ENCODE measurements at places on chromosomes 2 and 18.

GRCh38 chr2:224986477-224986876 lies 55.8 kb downstream of the DOCK10 start:
- DNase-seq, result no peak

- no peak for DNase-seq
These were observed 771.6 kb downstream of the DPP10 start for GRCh38 chr2:115214050-115214449.

DNA sequence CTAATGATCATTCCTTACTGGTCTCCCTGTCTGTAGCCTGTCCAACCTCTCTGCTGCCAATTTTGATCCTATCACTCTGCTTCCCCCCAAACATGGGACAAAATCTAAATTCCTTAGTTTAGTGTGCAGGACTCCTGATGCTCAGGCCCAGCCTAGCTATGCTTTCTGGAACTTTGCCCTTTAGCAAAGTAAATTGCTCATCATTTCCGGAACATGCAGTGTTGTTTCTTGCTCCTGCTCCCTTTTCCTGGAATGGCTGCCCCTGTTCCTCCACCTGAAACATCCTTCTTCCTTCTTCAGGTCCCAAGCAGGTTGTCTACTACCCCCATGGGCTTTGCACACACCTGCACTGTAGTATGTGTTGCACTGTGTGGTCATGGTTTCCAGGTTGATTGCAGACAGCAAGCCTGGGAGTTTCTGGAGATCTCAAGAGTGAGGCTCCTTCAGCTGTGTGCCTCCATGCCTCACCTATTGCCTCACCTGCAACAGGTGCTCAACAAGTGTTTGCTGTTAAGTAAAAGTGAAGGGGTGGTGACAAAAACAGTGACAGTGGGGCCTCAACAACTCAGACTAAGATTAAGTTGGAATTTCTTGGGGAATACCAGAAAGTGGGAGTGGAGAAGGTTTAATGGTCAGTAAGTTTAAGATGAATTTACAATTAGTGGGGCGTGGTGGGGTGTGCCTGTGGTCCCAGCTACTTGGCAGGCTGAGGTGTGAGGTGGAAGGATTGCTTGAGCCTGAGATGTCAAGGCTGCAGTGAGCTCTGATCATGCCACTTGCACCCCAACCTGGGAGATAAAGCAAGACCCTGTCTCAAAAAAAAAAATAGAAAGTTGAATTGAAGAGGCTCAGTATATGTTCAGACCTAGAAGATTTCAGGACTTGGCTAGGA lies 120.0 kb downstream of the DNAH6 start:
- no peak for DNase-seq

- DNase-seq, result no peak
These were observed 10.7 kb downstream of the VPS54 start for GRCh38 chr2:64008434-64009009.

DNA sequence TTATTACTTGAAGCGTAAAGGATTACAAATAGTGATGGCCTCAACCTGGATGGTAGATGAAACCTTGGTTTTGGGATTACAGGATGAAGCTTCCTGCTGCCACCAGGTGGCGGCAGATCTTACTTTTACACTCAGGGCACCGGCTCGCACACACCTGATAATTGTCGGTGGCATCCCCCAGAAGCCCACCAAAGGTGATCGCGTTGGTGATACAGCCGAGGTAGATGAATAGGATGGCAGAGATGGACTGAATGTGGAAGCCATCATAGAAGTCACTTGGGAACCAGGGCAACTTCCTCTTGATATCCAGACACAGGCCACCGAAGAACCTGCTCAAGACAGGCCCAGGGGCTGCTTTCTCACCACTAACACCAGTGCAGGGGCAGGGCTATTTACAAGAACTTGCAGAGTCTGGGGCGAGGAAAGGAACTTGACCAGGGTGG lies 51.8 kb downstream of the MTHFD2 start:
- DNase-seq, result peak; percentile 10

GRCh38 chr2:10422251-10422650 lies 25.9 kb downstream of the ODC1 start:
- no peak for DNase-seq

DNA sequence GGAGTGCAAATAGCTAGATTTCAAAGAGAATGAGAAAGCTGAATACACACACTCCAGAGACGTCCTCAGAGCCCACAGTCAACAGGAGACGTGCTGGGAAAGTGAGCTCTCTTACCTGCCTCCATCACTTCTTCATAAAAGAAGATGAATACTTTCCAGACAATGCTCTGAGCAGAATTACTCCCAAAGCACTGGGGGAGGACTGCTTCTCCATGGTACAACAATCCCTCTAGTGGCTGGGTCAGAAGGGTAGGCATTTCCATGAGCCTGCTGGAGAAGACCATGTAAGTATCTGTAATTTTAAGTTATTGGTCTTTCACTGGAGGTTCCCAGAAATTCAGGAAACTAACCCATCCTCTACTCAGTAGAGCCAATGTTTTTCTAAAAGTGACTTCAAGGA lies 190.3 kb downstream of the RBM43 start:
- DNase-seq, result no peak

- DNase-seq, result no peak
These were observed 232.4 kb downstream of the MTX2 start for GRCh38 chr2:176501617-176502016.

DNA sequence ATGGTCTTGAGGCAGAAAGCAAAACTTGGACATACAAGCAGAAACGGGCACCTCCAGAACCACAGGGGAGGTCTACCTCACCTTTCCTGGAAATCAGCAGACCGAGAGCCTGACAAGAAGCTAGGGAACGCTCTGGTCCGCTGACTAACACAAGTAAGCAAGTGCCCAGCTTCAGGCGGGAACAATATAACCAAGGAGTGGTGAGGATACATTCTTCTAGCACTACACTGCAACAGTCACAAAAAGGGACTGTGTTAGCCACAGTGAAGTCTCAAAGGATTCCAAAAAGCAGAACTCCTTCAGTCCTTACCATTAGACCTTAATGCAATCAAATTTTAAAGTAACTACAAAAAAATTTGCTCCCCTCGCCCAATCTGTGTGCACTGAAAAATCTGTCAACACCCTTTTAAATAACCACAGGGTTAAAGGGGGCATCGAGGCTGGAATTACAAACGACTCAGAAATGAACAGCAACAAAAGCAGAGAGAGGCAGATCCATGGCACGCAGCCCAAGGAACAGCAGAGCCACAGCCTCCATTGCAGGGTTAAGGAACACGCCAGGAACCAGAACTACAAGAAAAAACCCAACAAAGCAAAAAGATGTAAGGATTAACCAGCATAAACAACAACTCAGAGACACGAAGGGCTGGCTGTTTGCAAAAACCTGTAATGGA lies 7.1 kb downstream of the THAP4 start:
- no peak for DNase-seq

GRCh38 chr2:17232776-17233556 lies 285.3 kb downstream of the RAD51AP2 start:
- no peak for DNase-seq
